ENCODE measurements at places on chromosomes 4 and X.

DNA sequence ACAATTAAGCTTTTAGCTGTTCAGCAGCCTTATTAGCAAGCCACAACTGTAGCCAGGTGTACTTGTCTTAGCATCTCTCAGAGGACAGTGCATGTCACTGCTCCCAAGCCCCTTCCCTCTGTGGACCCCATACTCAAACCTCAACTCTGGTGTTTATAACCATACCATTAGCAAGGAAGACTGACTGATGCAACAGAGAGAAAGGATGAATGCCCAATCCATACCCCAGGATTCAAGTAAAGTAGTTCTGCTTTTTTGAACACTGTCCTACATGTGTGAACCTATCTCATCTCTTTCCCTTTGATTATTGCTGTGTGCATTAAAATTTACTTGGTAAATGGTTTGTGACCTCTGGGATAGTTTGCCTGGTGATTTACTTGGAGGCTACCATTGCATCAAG lies 22.8 kb upstream of the CYBB start:
- no peak for DNase-seq

- DNase-seq = no peak
Observed at GRCh38 chr4:150173432-150173861, 95.2 kb downstream of the DCLK2 start.

GRCh38 chr4:153450544-153450917 lies 15.6 kb upstream of the TMEM131L start:
- no peak for DNase-seq

GRCh38 chr4:168449719-168450452 lies 30.4 kb downstream of the DDX60L start:
- no peak for DNase-seq

DNA sequence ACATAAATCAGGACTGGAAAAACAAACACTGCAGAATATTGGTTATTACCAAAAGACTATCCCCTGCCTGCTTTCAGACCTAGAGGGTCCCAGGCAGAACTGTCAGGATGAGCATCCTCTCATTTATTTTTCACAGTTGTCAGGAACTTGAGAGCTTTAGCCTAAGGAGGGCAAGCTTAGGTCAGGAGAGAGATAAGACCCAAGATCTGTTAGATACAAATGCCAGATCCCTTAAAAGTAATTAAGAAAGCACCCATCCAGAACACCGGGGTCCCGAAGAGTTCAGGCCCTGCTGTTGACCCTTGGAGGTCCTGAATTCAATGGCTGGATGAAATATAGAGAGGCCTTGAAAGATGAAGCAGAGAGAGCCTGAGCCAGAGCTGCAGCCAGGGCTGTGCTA lies 5.9 kb upstream of the MAGEB3 start:
- no peak for DNase-seq

DNA sequence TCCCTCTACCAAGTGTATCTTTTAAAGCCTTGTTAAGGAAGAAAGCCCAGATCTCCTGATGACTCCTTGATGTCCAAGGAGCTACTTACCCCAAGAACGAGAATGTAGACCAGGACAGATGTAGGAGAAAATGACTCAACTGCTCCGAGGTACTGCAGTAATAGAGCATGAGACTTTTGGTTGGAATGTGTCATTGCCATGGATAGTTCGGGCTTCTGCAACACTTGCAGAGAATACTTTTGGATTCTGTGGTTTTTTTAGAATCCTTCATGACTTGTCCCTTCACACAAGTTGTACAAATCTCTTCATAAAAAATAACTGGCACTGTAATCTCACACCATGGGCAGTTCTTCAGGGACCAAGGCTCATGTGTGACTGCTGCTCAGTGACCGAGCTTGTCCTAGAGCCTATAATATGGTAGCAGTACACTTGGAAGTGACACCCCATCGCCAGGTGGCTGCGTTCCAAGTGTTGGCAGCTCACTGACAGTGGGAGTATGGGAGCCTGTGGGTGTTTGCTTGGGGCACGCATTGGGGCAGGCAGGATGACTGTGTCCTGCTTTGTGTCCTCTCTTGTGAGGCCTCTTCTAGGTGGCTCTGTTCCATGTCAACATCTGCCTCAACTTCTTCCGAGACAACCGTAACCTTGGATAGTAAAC lies 87.9 kb upstream of the WDR1 start:
- no peak for DNase-seq

DNA sequence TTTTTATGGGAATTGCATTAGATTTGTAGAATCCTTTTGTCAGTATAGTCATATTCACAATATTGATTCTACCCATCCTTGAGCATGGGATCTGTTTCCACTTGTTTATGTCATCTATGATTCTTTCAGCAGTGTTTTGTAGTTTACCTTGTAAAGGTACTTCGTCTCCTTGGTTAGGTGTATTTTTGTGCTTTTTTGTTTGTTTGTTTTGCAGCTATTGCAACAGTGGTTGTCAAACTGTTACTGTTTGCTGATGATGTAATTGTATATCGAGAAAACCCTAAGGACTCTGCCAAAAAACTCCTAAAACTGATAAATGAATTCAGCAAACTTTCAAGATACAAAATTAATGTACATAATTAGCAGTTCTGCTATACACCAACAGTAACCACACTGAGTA lies 127.9 kb upstream of the AR start:
- no peak for DNase-seq

DNA sequence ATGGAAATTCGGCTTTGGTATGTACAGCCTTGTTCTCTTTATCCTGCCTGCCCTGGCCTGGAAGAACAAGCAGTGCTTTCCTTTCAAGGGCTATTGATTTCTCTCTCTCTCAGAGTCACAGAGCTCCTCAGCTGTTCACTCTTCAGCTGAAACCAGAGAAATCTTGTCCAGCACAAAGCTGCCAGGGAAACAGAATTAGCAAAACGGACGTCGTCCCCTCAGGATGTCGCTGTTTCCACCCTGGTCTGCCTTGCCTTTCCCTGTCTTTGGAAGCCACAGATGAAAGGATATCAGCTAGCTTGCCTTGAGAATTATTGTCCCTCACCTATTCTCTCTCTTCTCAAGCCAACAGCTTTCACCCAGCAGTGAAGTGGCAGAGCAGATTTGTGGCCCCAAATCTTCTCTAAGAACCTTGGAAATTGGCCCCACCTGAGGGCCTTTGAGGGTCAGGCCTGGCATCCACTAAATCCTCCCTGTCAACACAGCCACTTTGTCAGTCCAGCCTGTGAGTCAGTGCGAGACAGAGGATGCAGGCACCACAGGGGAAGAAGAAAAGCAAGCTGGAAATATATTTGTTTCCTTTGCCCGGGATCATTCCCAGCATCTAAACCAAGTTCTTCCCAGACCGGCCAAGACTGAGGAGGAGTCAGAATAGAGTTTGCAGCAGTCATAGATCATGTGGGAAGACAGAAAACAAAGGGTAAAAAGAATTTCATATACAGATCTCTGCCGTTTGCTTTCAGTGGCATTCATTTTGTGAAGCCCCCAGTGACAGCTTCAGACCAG lies 63.8 kb upstream of the MTM1 start:
- no peak for DNase-seq

DNA sequence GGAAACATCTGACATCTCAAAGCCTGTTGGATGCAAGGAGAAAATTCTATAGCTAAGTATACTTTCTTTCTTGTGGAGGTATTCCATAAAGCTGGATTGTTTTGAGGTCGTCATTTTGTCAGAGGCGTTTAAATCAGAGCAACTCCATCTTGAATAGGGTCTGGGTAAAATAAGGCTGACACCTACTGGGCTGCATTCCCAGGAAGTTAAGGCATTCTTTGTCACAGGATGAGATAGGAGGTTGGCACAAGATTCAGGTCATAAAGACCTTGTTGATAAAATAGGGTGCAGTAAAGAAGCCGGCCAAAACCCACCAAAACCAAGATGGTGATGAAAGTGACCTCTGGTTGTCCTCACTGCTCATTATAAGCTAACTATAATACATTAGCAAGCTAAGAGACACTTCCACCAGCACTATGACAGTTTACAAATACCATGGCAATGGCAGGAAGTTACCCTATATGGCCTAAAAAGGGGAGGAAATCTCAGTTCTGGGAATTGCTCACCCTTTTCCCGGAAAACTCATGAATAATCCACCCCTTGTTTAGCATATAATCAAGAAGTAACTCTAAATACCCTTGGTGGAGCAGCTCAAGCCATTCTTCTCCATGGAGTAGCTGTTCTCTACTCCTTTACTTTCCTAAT lies 11.9 kb downstream of the HSD17B13 start:
- DNase-seq = no peak

DNA sequence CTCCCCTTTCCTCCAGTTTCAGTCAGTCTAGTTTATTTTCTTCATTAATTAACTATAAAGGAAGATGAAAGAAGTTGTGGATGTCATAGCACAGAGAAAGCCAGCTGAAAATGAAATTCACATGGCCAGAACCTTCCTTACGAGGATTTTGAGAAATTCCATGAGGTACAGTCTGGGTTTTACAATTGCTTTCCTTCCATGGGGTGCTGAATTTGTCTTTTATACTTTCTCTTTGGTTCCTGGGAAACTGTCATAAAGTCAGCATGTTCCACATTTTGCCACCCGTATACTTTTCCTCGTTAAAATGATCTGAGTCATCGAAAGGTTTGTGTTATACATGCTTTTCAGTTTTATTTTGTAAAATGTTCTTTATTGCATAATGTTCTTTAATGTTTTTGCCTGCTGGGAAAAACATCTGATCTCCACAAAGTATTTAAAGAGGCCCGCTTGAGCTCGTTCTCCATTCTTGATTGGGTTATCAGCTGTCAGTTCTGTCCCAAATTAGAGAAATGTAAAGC lies 78.1 kb upstream of the CLDN34 start:
- DNase-seq = no peak

DNA sequence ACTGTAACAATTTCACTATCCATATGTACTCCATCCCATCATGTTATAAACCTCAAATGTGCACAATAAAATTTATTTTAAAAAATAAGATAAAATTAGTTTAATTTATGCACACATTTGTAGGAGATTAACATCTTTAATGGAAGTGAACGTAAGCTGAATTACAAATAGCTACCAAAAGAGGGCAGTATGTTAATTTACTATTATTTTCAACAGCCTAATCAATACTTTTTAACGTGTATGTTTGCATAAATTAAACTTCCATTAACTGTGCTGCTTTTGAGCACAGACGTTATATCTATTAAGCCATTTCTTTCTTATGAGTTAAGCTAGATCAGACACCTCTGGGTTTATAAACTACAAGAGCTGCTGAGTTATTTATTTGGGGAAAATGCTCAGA lies 56.5 kb upstream of the PHKA2 start:
- DNase-seq = no peak

DNA sequence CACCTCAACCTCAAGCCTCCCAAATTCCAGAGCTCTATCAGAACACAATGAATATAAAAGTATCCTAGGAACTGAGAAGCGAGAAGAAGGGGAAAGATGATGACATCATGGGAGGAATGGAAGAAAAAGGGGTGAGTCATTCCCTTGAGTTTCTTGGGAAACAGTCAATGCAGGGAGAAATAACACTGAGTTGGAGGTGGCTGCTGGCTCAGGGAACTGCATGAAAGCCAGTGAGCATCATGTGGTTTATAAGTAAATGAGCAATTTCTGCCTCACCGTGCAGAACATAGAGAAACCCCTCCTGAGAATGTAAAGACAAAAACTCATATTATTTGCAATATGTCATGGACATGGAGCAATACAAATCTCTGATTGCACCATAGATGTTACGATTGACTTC lies 73.3 kb downstream of the SHOX start:
- DNase-seq = no peak

DNA sequence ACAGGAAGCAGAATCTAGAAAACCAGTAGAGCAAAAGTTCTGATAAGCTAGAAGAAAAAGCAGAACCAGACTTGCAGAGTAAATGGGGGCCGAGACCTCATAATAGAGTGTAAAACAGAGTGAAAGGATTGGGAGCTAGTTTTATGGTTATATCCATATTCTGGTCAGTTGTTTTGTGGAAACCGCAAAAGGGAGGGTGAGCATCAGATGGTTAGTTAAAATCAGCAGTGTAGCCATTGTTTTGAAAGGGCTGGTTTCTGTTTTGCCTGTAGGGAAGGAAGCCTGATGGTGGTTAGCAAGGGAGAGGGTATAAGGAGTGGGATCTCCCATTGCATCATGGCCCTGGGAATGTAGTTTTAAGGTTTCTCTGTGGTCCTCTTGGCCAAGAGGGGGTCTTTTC lies 17.2 kb upstream of the CCNI start:
- DNase-seq = no peak

DNA sequence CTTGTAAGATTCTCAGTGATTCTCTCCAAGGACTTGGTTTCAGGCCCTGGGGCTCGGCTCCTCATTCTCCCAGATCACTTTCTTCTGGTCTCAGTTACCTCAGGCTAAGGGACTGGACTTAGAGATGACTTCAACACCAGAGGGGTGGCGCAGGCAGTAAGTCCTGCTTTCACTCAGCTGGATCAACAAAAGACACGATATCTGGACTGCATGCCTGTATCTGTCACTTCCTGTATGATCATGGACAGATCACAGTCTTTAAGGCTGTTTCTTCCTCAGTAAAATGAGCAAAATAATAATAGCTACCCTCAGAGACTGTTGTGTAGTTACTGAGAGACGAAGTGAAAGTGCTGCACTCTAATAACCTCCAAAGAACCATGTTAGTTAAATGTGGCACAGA lies 19.5 kb upstream of the CXCR3 start:
- no peak for DNase-seq

DNA sequence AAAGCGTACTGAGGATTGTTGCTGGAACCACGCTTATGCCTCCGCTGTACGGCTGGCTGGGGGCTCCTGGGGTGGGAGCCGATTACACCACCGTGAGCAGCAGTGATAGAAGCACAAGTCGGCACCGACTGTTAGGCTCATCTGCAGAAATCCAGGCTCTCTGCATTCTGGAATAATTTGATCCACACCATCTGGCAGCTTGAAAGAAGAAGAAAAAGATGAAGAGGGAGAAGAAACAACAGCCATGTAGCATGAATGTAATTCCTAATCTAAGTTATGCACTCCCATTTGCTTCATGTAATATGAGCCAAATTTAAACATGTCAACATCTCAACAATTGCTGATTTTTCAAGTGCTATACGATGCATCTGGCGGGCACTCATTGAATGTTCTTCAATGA lies 84.6 kb upstream of the DHX15 start:
- DNase-seq = no peak

DNA sequence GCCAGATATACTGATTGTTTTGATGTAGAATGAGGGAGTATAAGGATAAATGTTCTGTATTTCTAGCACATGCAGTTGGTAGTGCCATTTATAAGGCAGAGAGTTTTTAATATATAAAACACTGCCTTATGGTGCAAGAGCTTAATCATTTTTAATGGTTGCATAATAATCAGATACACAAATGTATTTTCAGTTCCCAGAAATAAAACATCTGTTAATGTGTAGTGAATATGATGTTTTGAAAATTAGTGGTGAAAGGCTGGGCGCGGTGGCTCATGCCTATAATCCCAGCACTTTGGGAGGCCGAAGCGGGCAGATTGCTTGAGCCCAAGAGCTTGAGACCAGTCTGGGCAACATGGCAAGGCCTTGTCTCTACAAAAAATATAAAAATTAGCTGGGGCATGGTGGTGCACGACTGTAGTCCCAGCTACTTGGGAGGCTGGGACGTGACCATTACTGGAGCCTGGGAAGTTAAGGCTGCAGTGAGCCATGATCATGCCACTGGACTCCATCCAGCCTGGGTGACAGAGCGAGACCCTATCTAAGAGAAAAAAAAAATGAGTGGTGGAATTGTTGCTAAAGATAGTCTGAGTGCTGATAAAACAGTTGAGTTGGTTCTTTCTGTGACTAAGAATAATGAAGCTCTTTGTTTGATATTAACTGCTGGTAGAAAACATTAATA lies 29.3 kb downstream of the CLCN3 start:
- no peak for DNase-seq
